CD4-positive, CD25-positive, alpha-beta regulatory T cell (primary cell): ENCODE measurements at places on chromosomes 2 and 18. TPM values are rescaled to one million over a fixed set of nuclear protein-coding genes. Genes with fewer than 3 reads are reported as not detected.

GRCh38 chr2:119308793-119309330 lies 57.8 kb downstream of the C2orf76 start:
- no peak for DNase-seq

Gene C2orf81
- 1.1 TPM for total RNA-seq

Gene GPR39
- total RNA-seq = not detected

- DNase-seq = no peak
Measured at GRCh38 chr2:164495491-164496223, 125.6 kb downstream of the GRB14 start.

GRCh38 chr2:105783151-105783738 lies 38.5 kb downstream of the NCK2 start:
- no peak for DNase-seq

Gene KIF1A
- not detected for total RNA-seq

- peak; percentile 45 for DNase-seq
Measured at GRCh38 chr2:236352761-236353593, 88.8 kb upstream of the ASB18 start.

GRCh38 chr2:1488851-1489250 lies 75.6 kb downstream of the TPO start:
- no peak for DNase-seq

GRCh38 chr2:221103930-221104329 lies 468.2 kb downstream of the EPHA4 start:
- DNase-seq = no peak

GRCh38 chr2:21372654-21373053 lies 248.9 kb downstream of the TDRD15 start:
- no peak for DNase-seq

DNA sequence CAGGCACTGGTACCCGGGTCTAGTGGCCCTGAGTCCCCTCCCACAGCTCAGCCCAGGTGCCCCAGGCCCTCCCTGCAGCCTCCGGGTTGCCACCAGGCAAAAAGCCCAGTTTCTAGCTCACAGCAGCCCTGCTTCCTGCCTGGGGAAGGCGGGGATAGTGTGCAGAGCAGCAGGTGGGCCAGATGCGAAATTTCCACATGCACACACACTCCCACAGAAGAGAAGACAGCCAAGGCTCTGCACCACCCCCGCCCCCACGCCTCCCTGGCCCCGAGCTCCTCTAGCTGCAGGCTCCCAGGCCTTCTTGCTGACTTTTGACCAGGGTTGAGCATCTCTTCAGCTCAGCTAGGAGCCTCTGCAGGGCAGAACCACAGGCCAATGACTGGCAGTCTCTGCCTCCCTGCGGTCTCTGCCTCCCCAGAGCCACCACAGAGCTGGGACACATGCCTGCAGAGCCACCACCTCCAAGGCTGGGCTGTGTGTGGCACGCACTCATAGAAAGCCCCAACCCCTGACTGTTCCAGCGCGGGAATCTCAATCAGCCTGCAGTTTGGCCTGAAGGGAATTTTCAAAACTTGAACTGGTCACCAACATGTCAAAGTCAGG lies 7.2 kb downstream of the SLC66A2 start:
- DNase-seq = no peak

Gene ERBB4
- not detected for total RNA-seq

- no peak for DNase-seq
Measured at GRCh38 chr2:195413944-195414343, 243.1 kb upstream of the SLC39A10 start.

DNA sequence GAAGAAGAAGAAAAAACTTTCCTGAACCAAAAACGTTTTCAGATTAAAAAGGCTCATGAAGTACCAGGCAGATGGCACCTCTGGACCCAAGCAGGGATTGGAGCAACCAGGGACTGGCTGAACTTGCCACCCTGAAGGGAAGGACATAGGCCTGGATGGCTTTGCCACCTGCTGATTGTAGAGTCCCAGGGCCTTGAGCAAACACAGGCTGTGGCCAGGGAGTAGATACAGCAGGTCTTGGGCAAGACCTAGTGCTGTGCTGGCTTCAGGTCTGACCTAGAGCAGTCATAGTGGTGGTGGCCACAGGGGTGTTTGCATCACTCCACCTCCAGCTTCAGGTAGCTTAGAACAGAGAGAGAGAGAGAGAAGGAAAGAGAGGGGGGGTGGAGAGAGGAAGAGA lies 231.5 kb upstream of the FBXO11 start:
- no peak for DNase-seq

Gene GALNT5
- total RNA-seq = not detected

Gene SDC1
- total RNA-seq = not detected

GRCh38 chr2:175103191-175103590 lies 64.8 kb downstream of the ATF2 start:
- no peak for DNase-seq
